ENCODE measurements at places on chromosomes 7 and 10. TPM values are rescaled to one million over a fixed set of nuclear protein-coding genes. Genes with fewer than 3 reads are reported as not detected.

Gene ZNF316
- 13.0 TPM for total RNA-seq

- H3K36me3 ChIP-seq = peaks cover 3% of the 10 kb centered on the region
- no peak for DNase-seq
- H3K4me1 ChIP-seq = no peaks in the 10 kb centered on the region
- H3K27ac ChIP-seq = no peak overlapping the region
- no peaks in the 10 kb centered on the region for H3K27me3 ChIP-seq
These were observed 40.5 kb downstream of the TBATA start for GRCh38 chr10:70744617-70745143.

GRCh38 chr10:75211007-75211691, 553 bp downstream of the VDAC2 start:
- peak overlapping the region; percentile 89 for H3K4me3 ChIP-seq
- H3K36me3 ChIP-seq = peaks cover 6% of the 10 kb centered on the region
- peaks cover 11% of the 10 kb centered on the region for H3K4me1 ChIP-seq
- DNase-seq = peak; percentile 72
- no peaks in the 10 kb centered on the region for H3K27me3 ChIP-seq

DNA sequence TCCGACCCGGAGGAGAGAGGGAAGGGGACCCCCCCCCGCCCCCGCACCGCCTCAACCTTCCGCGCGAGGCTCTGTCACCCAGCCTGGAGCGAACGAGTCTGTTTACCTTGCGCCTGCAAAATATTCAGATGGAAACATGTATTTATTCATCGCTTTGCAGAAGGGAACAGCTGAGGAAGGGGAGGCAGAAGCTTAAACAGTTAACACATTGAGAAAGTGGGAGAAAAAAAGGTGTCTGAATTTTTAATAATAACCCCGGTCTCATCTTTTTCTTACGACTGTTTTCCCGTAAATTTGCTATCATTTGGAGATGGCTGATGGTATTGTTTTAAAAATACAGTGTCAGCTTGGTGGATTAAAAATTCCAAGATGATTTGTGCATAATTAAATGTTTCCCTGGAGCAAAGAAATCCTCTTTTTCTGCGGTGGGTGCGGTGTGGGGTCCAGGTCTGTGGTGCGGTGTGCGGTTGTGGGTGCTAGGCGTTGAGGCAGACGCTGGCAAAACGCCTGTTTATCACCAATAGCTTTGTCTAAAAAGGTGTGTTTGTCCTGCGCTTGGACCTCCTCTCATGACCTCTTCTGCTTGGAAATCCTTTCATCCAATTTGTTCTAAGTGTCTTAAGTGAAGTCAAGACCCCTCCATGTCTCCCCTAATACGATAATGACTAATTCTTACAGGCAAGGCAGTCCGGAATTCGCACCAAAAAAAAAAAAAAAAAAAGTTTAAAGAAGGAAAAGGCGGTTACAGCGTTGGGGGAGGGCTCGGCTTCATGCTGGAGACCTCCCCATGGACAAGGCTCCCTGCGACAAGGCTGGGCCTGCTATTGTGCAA, 1.6 kb downstream of the UNCX start:
- H3K27me3 ChIP-seq = peaks cover 64% of the 10 kb centered on the region
- DNase-seq = no peak
- no peaks in the 10 kb centered on the region for H3K4me1 ChIP-seq
- no peak overlapping the region for H3K27ac ChIP-seq

Gene NEBL
- total RNA-seq = 0.33 TPM

GRCh38 chr10:59803714-59804113, 50.5 kb upstream of the MRLN start:
- H3K27ac ChIP-seq = no peak overlapping the region
- H3K36me3 ChIP-seq = peaks cover 2% of the 10 kb centered on the region
- no peaks in the 10 kb centered on the region for H3K4me1 ChIP-seq
- DNase-seq = no peak
- H3K27me3 ChIP-seq = no peaks in the 10 kb centered on the region

Gene CLRN3
- not detected for total RNA-seq

GRCh38 chr10:62817121-62817765, 1.1 kb upstream of the EGR2 start:
- peak overlapping the region; percentile 63 for H3K4me3 ChIP-seq
- peaks cover 12% of the 10 kb centered on the region for H3K4me1 ChIP-seq
- no peaks in the 10 kb centered on the region for H3K36me3 ChIP-seq
- H3K27ac ChIP-seq = no peak overlapping the region

- DNase-seq = peak; percentile 93
- no peak overlapping the region for H3K27ac ChIP-seq
- H3K36me3 ChIP-seq = no peaks in the 10 kb centered on the region
- peaks cover 3% of the 10 kb centered on the region for H3K4me1 ChIP-seq
- H3K27me3 ChIP-seq = no peaks in the 10 kb centered on the region
These were observed 84.0 kb downstream of the ARL4A start for GRCh38 chr7:12771378-12771877.

GRCh38 chr7:44320794-44321371, 4.5 kb downstream of the CAMK2B start:
- H3K4me3 ChIP-seq = no peak overlapping the region
- no peaks in the 10 kb centered on the region for H3K4me1 ChIP-seq
- H3K27ac ChIP-seq = no peak overlapping the region
- H3K36me3 ChIP-seq = no peaks in the 10 kb centered on the region
- DNase-seq = no peak

Gene ACHE
- total RNA-seq = under 0.01 TPM

GRCh38 chr7:64878684-64879083, 24.4 kb upstream of the ZNF273 start:
- peaks cover 5% of the 10 kb centered on the region for H3K27me3 ChIP-seq
- H3K4me1 ChIP-seq = no peaks in the 10 kb centered on the region
- no peak overlapping the region for H3K4me3 ChIP-seq

DNA sequence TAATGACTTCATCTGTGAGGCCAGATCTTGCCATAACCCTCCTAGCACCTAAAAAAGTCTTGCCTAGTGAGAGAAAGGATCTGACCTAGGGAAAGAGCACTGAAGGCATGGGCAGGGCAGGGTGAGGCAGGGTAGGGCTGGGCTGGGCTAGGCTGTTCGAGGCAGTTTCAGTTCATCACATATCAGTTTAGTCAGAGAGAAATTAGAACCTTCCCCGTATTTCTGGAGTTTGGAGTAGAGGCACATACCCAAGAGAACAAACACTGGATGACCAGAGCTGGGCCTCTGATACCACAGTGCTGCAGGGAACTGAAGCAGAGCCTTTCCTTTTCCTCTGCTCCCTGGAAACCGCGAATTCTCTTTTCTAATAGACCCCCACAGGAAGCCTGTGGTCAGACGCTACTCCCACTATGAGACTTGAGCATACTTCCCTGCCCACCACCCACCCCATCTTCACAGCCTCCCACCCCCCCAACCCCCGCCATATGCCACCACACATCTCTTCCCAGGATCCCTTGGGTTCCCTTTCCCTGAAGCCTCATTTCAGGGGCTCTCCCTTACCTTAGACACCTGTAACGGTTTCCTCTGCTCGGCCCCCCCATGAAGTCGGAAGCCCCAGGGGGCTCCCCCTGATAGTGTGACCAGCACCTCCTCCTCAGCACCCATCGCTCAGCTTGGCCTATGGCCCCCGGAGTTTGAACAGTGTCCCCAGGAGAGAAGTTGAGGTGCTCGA, 406 bp downstream of the SYNPO2L start:
- H3K27me3 ChIP-seq = no peaks in the 10 kb centered on the region
- H3K4me3 ChIP-seq = no peak overlapping the region
- peaks cover 7% of the 10 kb centered on the region for H3K4me1 ChIP-seq
- H3K27ac ChIP-seq = no peak overlapping the region

Gene CFAP70
- total RNA-seq = 1.3 TPM

Gene YKT6
- 90.0 TPM for total RNA-seq

- no peak overlapping the region for H3K4me3 ChIP-seq
These were observed 120.2 kb downstream of the TNS3 start for GRCh38 chr7:47461746-47462145.

Gene CADPS2
- total RNA-seq = 40.8 TPM

GRCh38 chr7:106111655-106112117, 426 bp downstream of the SYPL1 start:
- peak overlapping the region; percentile 87 for H3K27ac ChIP-seq
- peak overlapping the region; percentile 85 for H3K4me3 ChIP-seq
- peaks cover 5% of the 10 kb centered on the region for H3K4me1 ChIP-seq
- DNase-seq = peak; percentile 71
- H3K36me3 ChIP-seq = no peaks in the 10 kb centered on the region

- no peak overlapping the region for H3K4me3 ChIP-seq
- no peaks in the 10 kb centered on the region for H3K4me1 ChIP-seq
- no peak for DNase-seq
- peaks cover 3% of the 10 kb centered on the region for H3K27me3 ChIP-seq
These were observed 76.4 kb upstream of the CELF2 start for GRCh38 chr10:10941127-10941730.

- no peaks in the 10 kb centered on the region for H3K4me1 ChIP-seq
- DNase-seq = no peak
- H3K27ac ChIP-seq = no peak overlapping the region
- H3K4me3 ChIP-seq = no peak overlapping the region
- H3K27me3 ChIP-seq = no peaks in the 10 kb centered on the region
- no peaks in the 10 kb centered on the region for H3K36me3 ChIP-seq
These were observed 569.5 kb downstream of the TYW1 start for GRCh38 chr7:67566101-67566500.

DNA sequence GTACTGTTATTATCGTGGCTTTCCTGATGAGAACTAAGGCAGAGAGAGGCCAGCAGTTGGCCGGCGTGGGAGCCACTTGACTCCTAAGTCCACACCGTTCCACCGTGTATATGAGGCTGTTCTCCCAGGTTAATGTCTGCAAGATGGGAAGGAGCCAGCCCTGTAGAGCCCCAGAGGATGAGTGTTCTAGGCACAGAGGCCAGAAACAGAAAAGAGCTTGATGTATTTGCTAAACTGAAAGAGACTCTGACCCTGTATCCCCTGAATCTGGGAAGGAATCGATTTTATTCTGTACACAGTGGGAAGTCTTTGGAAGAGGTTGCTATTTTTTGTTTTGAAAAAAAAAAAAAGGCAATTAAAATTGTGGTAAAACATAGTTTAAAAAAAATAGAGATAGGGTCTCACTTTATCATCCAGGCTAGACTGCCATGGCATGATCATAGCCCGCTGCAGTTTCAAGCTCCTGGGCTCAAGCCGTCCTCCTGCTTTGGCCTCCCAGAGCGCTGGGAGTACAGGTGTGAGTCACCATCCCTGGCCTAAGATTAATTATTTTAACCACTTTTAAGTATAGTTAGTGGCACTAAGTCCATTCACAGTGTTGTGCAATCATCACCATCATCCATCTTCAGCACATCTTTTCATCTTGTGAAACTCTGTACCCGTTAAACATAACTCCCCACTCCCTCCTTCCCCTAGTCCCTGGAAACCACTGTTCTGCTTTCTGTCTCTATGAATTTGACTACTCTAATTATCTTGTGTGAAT, 348.8 kb downstream of the SDK1 start:
- H3K27ac ChIP-seq = no peak overlapping the region
- no peaks in the 10 kb centered on the region for H3K27me3 ChIP-seq
- DNase-seq = peak; percentile 77
- no peaks in the 10 kb centered on the region for H3K4me1 ChIP-seq
